PC-9 (cell line): ENCODE measurements at places on chromosomes 2 and 18. TPM values are rescaled to one million over a fixed set of nuclear protein-coding genes. Genes with fewer than 3 reads are reported as not detected.

DNA sequence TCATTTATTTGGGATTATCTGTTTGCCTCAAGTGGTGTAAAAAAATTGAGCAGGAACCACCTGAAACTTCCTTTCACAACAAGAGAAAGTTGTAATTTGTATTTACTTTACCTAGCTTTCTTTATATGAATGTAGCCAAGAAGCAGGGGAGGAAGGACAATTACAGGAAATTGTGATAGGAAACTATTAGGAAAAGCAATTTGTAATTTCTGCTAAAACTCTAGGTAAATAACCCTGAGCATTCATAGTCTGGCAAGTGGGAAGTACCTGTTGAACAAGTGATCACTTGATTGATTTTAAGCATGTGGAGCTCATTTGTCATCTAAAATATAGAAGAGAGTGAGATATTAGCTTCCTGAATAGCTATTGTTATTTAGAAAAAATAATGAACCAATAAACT lies 5.0 kb downstream of the TFPI start:
- DNase-seq, result no peak

- no peak for DNase-seq
Observed at GRCh38 chr2:84741182-84741822, 139.6 kb downstream of the TRABD2A start.

- no peak for DNase-seq
Observed at GRCh38 chr18:1526991-1527390, 622.3 kb downstream of the ADCYAP1 start.

DNA sequence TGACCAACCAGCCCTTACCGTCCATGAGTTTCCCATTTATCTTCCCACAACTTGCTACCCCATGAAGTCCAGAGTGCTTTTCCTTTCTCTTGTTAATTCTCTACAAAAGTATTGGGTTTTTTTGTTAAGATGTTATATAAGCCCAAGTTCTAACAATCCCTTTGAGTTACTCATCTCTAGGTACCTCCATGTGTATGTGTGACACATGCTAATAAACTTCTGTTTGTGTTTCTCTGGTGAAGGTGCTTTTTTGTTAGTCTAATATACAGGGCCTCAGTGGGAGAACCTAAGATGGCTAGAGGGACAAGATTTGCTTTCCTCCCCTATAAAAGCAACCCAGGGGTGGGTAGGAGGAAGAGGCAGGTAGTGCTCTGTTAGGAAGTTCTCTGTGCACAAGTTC lies 31.8 kb upstream of the RMDN2 start:
- DNase-seq, result no peak

REG3G gene
- total RNA-seq, result not detected in 2 replicates

COX5B gene
- total RNA-seq, result 310 and 345 TPM in 2 replicates

DNA sequence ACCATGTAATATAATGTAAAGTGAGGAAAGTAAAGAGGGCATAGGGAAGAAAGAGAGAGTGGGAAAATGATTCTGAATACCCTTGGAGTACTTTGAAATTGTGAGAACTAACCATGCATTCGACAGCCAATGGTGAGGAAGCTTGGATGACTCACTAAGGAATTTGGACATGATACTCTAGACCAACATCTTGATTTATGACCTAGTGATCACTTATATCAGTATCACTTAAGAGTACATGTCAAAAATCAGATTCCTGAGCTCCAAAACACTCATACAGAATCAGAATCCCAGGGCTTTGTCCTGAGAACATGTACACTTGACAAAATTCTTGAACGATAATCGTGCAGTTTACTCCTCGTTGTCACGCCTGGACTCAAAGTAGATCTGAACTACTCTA lies 1899.8 kb upstream of the PIK3C3 start:
- no peak for DNase-seq

GRCh38 chr2:96695602-96696001 lies 44.3 kb downstream of the LMAN2L start:
- no peak for DNase-seq

DNA sequence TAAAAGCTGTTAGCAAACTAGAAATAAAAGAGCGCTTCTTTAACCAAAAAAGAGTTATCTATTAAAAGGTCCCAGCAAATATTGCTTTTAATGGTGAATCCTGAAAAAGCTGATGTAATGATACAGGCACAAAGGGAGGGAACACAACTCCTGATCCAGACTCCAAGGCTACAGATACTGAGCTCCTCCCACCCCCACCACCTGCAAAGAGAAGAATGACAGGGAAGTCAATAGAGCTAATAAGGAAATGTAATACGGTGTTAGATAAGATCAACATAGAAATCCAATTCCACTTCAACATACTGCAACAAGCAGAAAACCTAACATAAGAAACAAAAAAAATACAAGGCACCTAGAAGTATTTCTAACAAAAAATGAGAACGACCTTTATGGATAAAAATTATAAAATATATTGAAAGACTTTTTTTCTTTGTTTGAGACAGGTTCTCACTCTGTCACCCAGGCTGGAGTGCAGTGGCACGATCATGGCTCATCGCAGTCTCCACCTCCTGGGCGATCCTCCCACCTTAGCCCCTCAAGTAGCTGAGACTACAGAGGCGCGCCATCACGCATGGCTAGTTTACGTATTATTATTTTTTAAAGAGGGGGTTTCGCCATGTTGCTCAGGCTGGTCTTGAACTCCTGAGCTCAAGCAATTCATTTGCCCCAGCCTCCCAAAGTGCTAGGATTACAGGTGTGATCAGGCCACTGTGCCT lies 192.2 kb downstream of the HDAC4 start:
- DNase-seq, result no peak

DNA sequence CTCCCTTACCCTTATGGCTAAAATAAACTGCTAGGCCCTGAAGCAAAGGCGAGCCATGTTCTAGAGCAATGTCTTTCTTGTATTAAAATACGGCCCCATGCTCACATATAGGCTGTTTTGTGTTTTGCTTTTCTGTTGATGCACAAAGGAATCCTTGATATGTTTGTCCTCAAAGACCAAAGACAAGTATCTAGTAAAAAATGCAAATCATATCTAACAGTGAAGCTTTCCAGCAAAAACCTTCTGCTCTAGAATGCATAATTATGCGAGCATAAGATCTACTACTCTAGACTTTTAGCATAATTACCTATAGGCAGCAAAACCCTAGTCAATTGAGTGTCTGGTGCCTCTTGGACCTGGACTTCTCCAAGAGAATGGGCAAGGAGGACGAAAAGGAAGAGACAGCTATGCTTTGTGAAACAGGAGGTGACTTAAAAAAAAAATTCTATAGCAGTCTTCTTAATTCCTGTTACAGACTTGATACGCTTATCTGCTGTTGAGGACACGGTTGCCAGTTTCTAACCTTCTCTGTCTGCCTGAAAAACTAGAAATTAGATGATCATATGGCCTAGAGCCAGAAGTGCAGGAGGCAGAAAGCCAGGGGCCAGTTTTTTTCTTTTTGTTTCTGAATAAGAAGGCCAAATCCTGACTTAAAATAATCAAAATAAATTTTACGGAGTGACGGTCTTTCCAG lies 1.5 kb upstream of the AMMECR1L start:
- DNase-seq, result no peak

INPP5D gene
- 0.55 and 0.74 TPM in 2 replicates for total RNA-seq

SERPINB10 gene
- not detected in 2 replicates for total RNA-seq

GRCh38 chr2:64696636-64697035 lies 42.9 kb upstream of the SERTAD2 start:
- DNase-seq, result no peak

GRCh38 chr18:53534695-53535094 lies 689.8 kb downstream of the MBD2 start:
- DNase-seq, result no peak

DNA sequence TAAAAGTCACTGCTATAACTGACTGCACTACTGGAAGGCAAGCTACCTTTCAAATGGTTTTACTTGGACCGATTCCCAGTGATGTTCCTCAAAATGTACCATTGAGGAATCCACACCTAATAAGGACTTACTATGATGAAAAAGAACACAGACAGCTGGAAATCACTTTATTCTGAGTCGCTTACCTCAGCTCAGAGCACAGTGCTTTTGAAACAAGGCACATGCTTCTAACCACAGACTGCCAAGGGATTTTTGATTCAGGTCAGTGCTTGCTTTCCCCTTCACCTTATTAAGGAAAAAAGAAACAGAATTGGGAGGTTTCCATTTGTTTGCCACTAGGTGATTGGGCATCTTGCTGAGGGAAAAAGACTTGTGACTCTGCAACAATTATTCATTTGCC lies 707.5 kb upstream of the FSHR start:
- DNase-seq, result no peak

GRCh38 chr2:10905006-10905861 lies 6.5 kb upstream of the KCNF1 start:
- DNase-seq, result no peak

TCF23 gene
- total RNA-seq, result not detected in 2 replicates

SETBP1 gene
- 8.3 and 9.0 TPM in 2 replicates for total RNA-seq

- no peak for DNase-seq
Observed at GRCh38 chr2:24993406-24994145, 21.8 kb upstream of the DNAJC27 start.

- no peak for DNase-seq
Observed at GRCh38 chr18:60191926-60192325, 180.6 kb downstream of the MC4R start.

DNA sequence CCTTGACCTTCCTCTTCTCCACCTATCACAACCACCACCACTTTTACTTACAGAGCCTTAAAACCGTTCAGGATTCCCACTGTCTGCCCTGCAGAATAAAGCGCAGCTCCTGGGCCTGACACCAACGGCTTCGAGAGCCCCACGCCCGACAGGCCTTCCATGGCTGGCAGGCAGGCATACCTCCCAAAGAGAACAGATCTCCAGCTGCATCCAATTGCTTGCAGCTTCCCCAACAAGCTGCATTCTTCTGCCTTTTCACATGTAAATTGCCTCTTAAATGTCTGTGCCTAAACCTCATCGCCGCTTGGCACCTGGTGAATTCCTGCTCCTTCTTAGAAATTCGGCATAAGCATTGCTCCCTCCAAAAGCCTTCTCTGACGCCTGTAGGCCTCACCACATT lies 31.5 kb upstream of the FAM124B start:
- no peak for DNase-seq

- DNase-seq, result no peak
Observed at GRCh38 chr2:190802129-190802528, 78.5 kb upstream of the GLS start.

DNA sequence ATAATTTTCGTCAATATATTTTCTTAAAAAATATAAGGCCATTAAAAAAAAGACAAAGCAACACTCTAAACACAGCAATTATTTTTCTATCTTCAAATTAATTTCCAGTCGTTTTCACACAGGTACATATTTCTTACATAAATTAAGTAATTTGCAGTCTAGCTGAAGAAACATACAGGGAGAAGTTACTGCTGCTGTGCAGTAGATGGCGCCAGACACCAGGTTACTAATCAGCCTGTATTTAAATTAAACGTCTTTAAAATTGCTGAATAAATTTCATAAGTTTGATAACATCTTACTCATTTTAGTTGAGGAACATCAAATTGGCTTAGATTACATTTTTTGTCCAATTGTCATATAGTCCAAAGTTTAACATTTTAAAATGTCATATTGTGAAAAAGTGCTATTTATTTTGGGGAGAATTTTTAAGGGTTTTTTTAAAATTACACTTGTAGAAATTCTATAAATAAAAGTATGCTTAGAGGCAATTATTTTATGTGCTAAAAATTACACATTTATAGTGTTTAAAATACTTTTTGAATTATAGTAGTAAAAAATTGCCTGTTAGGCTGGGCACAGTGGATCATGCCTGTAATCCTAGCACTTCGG lies 88.4 kb downstream of the PMAIP1 start:
- DNase-seq, result peak; percentile 50

GPR45 gene
- not detected in 2 replicates for total RNA-seq

DNA sequence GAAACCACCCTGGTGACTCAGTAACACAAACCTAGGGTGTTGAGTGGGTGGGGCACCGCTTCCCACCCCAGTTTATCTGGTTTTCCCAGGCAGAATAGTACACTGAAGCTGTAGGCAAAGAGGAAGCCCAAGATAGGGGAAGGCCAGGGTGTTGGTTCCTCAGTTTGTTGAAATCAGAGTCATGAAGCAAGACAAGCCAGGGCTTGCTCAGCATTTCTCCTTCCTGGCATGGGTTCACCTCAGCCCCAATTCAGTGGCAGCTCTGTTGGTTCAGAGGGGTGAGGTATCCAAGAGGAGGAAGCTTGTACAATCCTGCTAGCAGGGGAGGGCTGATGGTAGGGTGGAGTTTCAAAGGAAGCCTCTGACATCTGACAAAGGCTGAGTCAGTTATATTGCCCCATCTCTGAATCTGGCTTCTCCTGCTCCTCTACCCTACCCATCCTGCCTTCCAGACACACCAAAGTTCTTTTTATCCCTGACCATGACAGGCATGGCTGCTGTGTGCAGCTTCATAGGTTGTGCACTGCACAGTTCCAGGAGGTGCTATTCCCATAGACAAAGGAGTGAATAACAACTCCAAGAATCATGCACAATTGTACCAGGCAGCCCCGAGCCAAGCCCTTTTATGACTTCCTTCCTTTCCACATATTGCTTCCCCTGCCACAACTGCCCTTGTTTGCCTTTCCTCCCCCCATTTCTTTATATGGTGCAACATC lies 24.9 kb upstream of the RAB10 start:
- DNase-seq, result peak; percentile 85

GRCh38 chr2:225104321-225104720 lies 62.1 kb upstream of the DOCK10 start:
- no peak for DNase-seq

FNDC4 gene
- total RNA-seq, result 5.3 and 6.3 TPM in 2 replicates

COLEC12 gene
- not detected in 2 replicates for total RNA-seq

THOC1 gene
- 50.8 and 55.6 TPM in 2 replicates for total RNA-seq

RRM2 gene
- total RNA-seq, result 90.4 and 105 TPM in 2 replicates

NCKAP1 gene
- total RNA-seq, result 274 and 308 TPM in 2 replicates

MARCHF7 gene
- 33.2 and 38.3 TPM in 2 replicates for total RNA-seq

GAL3ST2 gene
- total RNA-seq, result 3.9 and 4.3 TPM in 2 replicates

NIFK gene
- 48.1 and 75.9 TPM in 2 replicates for total RNA-seq

GRCh38 chr2:197889041-197889440 lies 84.6 kb downstream of the PLCL1 start:
- DNase-seq, result no peak

SERPINB11 gene
- total RNA-seq, result not detected in 2 replicates

CREG2 gene
- total RNA-seq, result 9.0 and 12.3 TPM in 2 replicates

EVX2 gene
- not detected in 2 replicates for total RNA-seq

- no peak for DNase-seq
Observed at GRCh38 chr2:231479455-231479854, 15.2 kb upstream of the NCL start.

ALS2 gene
- total RNA-seq, result 27.2 and 27.6 TPM in 2 replicates

DNA sequence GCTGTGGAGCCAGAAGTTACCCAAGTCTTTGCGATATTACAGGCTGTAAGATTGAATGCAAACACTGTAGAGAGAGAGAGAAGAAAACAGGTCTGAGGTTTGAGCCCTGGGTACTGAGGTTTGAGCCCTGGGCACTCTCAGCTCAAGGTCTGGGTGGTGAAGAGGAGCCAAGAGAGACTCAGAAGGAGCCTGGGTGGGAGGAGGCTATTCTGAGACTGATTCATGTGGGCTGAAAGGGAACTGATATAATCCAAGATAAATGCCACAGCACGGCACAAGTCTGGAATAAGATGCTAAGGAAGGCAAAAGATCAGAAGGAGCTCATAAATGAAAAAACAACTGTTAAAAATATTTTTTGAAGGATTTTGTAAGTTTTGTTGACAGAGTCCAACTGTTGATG lies 407.6 kb upstream of the HS6ST1 start:
- DNase-seq, result no peak

- no peak for DNase-seq
Observed at GRCh38 chr2:70712916-70713315, 55.1 kb downstream of the ADD2 start.

GRCh38 chr18:10727477-10727876 lies 201.7 kb downstream of the NAPG start:
- DNase-seq, result no peak

- DNase-seq, result no peak
Observed at GRCh38 chr2:2828774-2829368, 497.8 kb upstream of the MYT1L start.

- DNase-seq, result peak; percentile 47
Observed at GRCh38 chr18:13813271-13813849, 10.6 kb upstream of the MC5R start.
